Trophoblast cell (in vitro differentiated cells and primary cell): ENCODE measurements at places on chromosomes 7 and 10.

DNA sequence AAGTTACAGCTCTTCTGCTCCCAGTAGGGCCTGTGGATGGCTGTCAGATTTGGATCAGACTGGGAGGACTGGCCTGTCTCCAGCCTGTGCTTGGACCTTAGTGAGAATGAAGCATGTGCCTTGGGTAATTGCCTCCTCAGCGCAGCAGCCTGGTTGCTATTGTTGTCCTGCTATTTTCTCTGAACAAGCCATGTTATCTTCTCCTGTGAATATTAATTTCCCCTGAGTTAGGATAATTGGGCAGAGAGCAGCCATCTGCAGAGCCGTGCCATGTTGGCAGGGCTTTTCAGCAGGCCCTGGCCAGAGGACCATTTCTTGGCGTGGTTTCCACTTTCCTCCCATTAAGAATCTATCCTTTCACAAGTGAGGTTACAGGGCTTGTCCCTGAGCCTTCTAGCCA is 497.3 kb downstream of the SORCS3 start:
- no peak for DNase-seq

GRCh38 chr7:129188372-129188891 is at the start of gene SMO:
SMO (plus strand) TSS chr7:129188633; CDS start chr7:129189152, 519 bp downstream.
- no peak for DNase-seq

GRCh38 chr10:44917848-44918247 is 6.7 kb downstream of the TMEM72 start:
- no peak for DNase-seq

- peak; percentile 26 for DNase-seq
Observed at GRCh38 chr7:37918526-37918925, 1.9 kb upstream of the SFRP4 start.

GRCh38 chr7:127587663-127588018 is 570 bp upstream of the ARF5 start:
- DNase-seq = no peak

DNA sequence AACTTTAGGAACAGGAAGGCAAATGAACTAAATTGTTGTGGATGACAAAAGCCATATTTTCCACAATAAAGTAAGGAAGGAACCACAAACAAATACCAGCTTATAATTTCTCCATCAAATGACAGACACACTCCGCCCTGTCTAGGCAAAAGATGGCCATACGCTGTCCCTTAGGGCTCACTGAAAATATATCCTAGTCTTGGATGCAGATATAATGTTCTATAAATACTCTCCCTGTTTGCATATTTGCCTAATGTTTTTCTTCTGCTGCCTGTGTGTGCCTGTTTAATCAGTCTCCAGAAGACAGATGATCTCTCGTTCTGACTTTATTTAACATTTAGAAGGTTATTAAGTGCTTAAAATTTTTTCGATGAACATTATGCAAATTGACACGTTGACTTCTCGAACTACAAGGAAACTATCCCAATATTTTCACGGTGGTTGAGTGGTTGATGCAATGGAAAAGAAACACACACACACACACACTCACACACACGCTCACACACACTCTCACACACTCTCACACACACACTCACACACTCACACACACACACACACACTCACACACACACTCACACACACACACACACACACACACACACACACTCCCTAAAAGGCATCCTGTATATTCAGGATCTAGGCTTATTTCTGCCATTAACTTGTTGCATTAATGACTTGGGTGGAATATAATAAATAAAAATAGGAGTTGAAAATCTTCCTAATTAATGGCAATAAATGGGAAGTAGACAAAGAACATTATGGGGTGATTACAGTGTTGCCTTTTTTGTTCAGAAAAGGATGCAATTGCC is 297.1 kb downstream of the PRPF18 start:
- DNase-seq = no peak

GRCh38 chr7:106182904-106183303 is 70.8 kb upstream of the SYPL1 start:
- DNase-seq = no peak

- DNase-seq = no peak
Observed at GRCh38 chr10:21962358-21962757, 41.2 kb downstream of the DNAJC1 start.

DNA sequence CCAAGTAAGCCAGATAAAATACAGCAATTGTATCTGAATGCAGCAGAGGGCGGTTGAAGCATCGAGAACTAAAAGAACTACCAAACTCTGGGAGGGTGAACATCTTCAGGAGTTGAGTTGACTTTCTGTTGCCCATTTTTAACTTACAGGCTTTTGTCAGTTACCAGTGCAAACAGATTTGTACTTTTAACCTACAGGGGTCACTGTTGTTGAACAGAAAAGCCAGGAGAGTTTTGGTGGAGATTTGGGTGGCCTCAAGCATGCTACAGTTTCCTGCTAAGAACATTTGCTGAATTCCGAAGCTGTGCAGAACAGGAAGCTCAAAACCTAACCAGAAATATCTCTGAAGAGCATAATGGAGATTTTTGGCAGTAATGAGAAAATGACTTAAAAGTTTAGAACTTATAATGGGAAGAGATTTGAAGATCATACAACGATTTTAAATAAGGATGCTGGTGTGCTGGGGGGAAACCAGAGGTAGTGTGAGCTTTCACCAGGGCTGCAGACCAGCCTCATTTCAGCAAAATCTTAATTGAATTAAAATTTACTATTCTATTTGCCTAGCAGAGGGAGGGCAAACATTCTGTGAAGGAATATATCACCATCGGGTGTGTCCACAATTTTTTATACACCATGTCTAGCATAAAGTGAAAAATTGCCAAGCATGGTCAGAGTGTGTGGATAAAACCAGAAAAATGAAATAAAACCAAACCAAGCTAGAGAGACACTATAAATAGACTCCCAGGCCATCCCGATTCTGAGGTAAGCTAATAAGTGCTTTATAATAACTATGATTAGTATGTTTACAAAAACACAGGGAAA is 208.6 kb upstream of the CCDC6 start:
- DNase-seq = peak; percentile 45

DNA sequence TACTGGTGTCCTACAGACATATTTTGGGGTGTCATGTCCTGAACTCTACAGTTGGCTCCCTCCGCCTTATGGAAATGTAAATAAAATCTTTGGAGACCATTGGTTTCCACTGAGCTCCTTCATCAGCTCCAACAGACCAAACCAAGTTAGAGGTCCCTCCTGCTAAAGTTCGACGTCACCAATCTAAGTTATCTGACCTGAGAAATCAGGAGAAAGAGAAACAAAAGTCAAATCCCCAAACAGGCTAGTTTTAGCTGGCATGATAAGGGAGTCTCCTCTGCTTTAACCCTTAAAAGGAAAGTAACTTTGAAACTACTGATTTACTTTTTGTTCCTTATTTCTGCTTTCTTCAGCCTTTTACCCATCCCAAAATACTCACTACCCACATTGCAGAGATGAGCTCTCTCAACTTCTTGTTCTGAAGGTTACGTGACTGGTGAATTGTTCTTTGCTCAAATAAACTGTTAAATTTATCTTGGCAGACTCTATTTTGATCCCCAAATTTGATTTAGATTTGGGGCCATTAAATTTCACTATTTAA is 39.9 kb downstream of the AVL9 start:
- no peak for DNase-seq

GRCh38 chr7:101124376-101125056 is 2.4 kb upstream of the SERPINE1 start:
- peak; percentile 72 for DNase-seq
